ENCODE measurements at places on chromosomes 11 and 22.

DNA sequence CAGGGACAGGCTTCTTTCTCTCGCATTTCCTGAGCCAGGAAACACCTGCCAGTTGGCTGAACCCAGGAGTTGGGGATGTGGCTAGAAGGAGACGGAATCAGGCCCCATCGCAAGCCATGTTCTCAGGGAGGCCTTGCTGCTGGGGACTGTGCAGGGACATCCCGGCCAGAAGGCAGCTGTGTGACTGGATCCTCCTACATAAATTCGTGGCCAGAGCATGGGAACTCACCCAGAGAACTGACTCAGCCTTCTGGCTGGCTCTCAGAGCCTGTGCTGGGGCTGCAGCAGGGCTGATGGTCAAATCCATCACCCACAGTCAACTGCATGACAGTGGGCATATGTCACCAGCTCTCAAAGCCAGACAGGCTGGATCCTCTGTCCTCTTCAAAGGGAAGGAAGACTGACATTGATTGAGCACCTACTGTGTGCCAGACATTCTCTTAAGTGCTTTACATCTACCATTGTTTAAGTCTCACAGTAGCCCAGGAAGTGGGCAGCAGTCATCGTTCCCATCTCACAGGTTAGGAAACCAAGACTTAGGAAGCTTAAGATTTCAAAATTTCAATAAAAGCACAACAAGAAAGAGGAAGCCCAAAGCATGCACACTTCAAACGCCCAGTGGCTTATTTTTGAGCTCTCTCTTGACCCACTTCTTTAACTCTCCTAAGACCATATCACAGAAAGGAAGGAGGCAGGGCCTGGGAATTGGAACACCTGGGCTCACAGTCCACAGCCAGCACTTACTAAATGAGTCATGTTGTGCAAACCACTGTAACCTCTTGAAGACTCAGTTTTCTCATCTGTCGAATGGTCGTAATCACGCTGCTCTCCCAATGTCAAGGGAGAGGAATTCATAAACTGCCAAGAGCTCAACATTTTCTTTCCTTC is 30.9 kb upstream of the CACNG2 start:
- no peak for DNase-seq

DNA sequence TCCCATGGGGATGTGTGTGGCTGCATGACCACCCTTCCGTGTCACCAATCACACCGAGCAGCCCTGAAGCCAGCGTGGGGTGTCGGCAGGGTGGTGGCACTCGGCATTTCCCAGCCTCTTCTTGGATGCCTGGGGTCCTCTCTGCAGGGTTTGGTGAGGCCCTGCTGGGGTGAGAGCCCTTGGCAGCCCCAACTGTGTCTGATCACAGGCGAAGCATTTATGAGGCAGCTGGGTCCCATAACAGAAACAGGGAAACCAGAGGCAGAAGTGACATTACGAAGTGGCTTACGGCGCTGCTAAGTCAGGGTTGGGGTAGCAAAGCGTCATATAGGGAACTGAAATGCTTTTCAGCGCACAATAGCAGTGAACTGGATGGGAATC is 92.3 kb upstream of the SEPTIN5 start:
- no peak for DNase-seq

DNA sequence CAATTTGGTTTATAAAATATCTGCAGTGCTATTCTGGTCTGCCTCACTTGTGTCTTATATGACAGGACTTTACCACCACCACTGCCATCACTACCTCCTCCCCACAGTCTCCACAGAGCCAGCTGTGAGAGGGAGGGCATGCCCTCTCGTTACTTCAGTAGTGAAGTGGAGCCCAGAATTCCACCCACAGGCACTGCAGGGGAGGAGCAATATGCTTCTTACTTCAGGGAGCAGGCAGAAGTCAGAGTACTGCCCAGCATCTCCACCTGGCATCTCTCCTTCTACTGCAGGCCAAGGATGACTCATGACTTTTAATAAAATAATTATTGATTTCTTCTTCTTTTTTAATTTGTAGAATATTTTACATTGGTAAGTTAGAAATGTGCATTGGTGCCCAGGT is 255.5 kb downstream of the DYNC2H1 start:
- DNase-seq = no peak

DNA sequence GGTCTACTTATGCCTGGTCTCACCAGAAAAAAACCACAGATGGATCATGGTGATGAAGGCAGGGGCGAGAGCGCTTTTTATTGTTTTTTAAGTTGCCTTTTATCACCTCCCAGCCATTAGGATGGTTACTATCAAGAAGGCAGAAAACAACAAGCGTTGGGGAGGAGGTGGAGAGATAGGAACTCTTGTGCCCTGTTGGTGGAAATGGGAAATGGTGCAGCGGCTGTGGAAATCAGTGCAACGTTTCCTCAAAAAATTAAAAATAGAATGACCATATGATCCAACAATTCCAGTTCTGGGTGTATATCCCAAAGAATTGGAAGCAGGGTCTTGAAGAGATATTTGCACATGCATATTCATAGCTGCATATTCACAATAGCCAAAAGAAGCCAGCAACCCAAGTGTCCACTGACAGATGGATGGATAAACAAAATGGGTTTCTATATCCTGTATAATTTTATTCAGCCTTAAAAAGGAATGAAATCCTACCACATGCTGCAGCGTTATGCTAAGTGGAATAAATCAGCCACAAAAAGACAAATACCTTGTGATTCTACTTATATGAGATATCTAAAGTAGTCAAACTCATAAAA is 20.5 kb upstream of the ACRV1 start:
- DNase-seq = no peak

DNA sequence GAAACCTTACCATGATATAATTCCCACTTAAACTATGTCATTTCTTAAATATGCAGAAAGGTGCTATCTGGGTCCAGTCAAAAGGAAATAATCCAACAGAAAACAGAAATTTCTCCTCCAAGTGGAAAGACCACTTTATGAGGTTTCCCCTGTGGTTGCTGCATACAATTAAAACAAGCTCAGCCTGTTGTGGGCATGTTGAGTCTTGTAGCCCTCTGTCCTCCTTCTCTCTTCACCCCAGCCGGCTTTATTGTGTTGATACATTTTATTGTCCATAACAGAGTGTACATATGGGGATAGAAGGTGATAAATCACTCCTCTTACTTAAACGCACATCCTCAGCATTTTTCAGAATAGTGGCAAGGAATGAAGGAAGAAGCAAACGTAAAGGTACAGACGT is 126.0 kb upstream of the MTNR1B start:
- no peak for DNase-seq

GRCh38 chr11:118635642-118636041 is 28.2 kb downstream of the PHLDB1 start:
- no peak for DNase-seq

GRCh38 chr11:100561323-100561722 is 125.8 kb upstream of the ARHGAP42 start:
- no peak for DNase-seq

DNA sequence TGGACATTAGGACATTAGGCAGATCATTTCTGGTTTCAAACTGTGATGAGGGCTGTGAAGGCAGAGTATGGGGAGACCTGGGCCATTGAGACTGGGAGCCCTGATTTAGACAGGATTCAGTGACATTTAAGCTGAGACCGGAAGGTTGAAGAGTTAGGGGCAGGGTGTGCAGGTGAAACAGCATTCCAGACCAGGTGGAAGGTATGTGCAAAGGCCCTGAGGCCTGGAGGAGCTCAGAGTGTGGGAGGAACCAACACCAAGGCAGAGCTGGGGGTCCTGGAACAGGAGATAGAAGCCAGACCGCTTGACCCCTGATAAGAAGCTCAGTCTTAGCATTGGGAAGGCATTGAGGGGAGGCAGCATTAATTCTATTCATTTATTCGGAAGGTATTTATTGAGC is 32.5 kb downstream of the ZC3H7B start:
- DNase-seq = no peak

DNA sequence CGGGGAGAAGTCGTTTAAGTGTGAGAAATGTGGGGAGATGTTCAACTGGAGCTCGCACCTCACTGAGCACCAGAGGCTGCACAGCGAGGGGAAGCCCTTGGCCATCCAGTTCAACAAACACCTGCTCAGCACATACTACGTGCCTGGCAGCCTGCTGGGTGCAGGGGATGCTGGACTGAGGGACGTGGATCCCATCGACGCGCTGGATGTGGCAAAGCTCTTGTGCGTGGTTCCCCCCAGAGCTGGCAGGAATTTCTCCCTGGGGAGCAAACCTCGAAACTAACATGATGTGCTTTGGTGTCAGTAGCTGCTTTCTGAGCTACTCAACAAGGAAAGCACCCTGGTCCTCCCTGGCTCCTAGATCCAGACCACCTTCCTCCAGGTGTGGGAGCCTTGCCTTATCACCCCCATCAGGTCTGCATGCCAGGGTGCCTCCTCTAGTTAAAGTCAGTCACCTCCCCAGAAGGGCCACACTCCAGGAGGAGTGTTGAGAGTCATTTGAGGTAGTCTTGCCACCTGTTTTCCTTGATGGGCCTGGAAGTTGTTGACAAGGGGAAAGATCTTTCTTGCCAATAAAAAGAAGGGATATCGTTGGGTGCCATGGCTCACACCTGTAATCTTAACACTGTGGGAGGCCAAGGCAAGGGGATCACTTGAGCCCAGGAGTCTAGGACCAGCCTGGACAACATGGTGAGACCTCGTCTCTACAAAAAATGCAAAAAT is 12.9 kb downstream of the ZNF74 start:
- peak; percentile 28 for DNase-seq

DNA sequence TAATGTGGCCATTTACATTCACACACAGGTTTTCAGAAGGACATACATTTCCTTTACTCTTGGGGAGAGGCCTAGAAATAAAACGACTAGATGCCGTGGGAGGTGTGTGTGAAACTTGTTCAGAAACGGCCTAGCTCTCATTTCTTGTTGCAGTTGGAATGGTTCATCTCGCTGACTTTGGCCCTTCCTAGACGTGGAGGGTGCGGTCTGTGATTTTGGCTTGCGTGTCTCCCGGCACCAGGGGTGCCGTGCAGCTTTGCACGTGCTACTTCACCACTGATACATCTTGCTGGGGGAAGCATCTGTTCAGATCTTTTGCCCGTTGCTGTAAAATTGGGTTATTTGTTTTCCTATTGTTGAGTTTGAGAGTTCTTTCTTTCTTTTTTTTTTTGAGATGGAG is 3.1 kb upstream of the PRR33 start:
- DNase-seq = no peak

DNA sequence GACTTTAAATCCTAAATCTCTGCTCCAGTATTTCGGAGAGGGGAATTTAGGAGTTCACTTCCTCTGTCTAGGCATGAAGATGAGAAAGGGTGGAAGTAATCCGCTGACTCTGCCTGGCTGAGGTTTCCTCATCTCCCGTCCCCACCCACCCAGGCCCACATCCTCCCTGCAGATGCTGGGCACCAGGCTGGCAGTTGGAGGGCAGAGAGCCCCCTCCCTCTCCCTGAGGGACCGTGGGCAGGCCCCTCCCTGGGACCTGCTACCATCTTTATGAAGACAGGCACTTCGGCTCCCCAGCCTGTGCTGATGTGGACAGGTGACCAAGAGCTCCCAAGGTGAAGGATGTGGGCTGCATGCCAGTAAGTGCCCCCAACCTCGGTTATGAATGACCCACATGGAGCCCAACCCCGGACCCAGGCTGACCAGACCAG is 6.7 kb downstream of the CASTOR1 start:
- DNase-seq = no peak

- DNase-seq = peak; percentile 27
Measured at GRCh38 chr22:30873086-30873650, 95.4 kb downstream of the MORC2 start.

DNA sequence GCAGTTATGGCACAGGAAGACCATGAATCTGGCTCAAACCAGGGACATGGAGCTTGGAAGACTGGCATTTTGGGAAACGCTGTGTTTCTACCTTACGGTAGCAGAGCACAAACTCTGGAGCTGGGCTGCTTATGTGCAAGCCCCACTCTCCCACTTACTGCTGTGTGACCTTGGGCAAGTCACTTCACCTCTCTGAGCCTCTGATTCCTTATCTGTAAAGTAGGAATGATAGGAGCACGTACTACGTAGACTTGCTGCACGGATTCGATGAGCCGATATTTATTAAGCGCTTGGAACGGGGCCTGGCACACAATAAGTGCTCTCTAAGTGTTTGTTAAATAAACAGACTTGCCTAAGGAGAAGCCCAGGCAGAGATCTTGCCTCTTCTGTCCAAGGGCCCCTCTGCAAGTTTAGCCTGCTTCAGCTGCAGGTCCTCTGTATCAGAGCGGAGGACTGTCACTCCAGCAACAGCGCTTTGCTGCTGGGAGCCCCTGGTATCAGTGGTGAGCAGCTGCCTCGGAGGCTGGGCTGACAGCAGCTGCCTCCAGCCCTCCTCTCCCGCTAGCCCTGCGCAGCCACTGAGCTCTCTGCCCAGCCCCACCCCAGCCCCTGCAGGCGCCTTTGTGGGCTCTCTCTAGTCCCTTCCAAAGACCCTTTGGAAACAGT is 96.9 kb upstream of the ANO1 start:
- no peak for DNase-seq

- DNase-seq = peak; percentile 68
Measured at GRCh38 chr11:90134478-90135003, at the start of gene NAALAD2. Gene NAALAD2, plus strand, starts transcription at chr11:90134663. Its CDS starts 96 bp downstream, at chr11:90134759.

- DNase-seq = peak; percentile 9
Measured at GRCh38 chr22:49023161-49023878, 804.4 kb downstream of the BRD1 start.

DNA sequence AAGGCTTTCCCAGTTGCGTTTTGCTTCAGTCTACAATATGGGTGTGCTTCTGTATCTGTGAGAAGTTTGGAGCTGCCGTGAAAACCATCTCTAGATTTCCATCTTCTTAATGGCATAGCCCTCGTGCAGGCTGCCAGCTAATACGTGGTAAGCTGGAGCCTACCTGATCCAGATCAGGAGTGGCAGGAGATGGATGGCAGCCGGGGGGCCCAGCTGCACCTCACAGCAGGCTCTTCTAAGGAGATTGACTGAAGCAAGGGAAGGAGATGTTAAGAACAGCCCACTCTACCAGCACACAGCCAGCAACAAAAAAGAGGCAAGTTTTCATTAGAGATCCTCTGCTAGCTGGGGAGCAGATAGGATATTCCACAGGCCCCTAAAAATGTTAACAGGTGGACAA is 115.5 kb downstream of the MSANTD4 start:
- no peak for DNase-seq

DNA sequence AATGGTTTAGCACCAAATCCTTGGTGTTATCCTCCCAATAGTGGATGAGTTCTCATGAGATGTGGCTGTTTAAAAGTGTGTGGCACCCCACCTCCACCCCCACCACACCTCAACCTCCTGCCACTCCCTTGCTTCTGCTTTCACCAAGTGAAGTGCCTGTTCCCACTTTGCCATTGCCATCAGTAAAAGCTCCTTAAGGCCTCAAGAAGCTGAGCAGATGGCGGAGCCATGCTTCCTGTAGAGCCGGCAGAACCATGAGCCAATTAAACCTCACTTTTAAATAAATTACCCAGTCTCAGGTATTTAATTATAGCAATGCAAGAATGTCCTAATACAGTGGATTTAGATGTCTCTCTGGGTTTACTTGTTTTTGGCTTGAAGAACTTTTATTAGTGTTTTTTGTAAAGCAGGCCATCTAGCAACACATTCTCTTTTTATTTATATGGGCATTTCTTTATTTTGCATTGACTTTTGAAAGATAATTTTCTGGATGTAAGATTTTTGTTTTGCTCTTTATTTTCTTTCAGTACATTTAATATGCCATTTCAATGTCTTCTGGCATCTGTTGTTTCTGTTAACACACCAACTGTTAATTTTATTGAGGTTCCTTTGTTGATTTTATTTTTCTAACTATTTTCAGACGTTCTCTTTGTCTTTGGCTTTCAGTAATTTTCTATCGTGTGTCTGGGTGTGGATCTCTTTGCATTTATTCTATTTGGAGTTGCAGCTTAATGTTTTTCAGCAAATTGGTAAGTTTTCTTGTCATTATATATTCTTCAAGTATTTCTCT is 724.5 kb upstream of the CNTN5 start:
- DNase-seq = no peak

GRCh38 chr11:2691991-2692875 is 7.6 kb downstream of the KCNQ1OT1 start:
- peak; percentile 27 for DNase-seq

Data from right forelimb (tissue), 1 donor.